Stomach (tissue), 19 donors: ENCODE measurements at places on chromosomes 4 and X. TPM values are rescaled to one million over a fixed set of nuclear protein-coding genes. Genes with fewer than 3 reads are reported as not detected.
A peak's percentile ranks its signal among the peaks of the same experiment; 100 is the strongest.

The GALNTL6 gene
- total RNA-seq: not detected

The SERTM2 gene
- 2.2 TPM for total RNA-seq

The C1GALT1C1 gene
- 39.3 TPM for total RNA-seq

The HMX1 gene
- total RNA-seq: not detected

The LARP7 gene
- 41.9 TPM for total RNA-seq

The PHKA1 gene
- total RNA-seq: 2.0 TPM

GRCh38 chr4:163681208-163681821 is 186.8 kb downstream of the TMA16 start:
- H3K4me3 ChIP-seq: no peak overlapping the region
- H3K36me3 ChIP-seq: no peaks in the 10 kb centered on the region
- no peak for DNase-seq
- H3K27ac ChIP-seq: no peak overlapping the region
- no peaks in the 10 kb centered on the region for H3K27me3 ChIP-seq
- H3K4me1 ChIP-seq: no peaks in the 10 kb centered on the region

- H3K4me1 ChIP-seq: no peaks in the 10 kb centered on the region
- H3K36me3 ChIP-seq: no peaks in the 10 kb centered on the region
- DNase-seq: no peak
Measured at GRCh38 chrX:146433771-146434170, 375.8 kb upstream of the CXorf51B start.

DNA sequence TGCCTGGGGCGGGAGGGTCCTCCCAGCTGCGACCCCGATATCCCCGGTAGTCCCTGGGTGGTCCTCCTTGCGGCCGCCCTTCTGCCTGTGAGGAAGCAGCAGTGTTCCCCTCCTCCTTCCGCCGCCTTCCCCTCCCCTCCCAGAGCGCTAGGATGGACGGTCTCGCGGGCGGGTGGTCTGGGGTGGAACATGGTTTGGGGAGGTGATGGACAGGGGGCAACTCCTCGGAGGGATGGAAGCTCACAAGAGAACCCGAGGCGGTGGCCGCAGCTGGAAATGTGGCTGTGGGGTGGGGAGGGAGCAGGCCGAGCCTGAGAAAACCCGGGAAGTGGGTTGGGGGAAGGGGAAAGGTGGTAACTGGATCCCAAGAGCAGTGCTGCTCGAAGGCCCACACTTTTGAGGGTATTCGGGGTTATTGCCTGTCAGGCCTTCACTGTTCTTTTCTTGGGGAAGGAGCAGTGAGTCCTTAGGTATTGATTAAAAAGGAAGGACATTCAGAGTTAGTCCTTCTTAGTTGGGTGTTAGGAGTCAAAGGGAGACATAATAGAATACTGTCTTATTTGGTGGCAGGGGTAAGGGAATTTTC is 581 bp downstream of the UBE2K start:
- H3K4me3 ChIP-seq: peak overlapping the region; percentile 60
- peak overlapping the region; percentile 96 for H3K27ac ChIP-seq
- H3K27me3 ChIP-seq: no peaks in the 10 kb centered on the region
- peaks cover 45% of the 10 kb centered on the region for H3K4me1 ChIP-seq

GRCh38 chr4:3303923-3304710 is 11.3 kb downstream of the RGS12 start:
- H3K4me3 ChIP-seq: peak overlapping the region; percentile 25
- H3K36me3 ChIP-seq: no peaks in the 10 kb centered on the region
- H3K27ac ChIP-seq: no peak overlapping the region
- H3K27me3 ChIP-seq: no peaks in the 10 kb centered on the region
- DNase-seq: no peak
- H3K4me1 ChIP-seq: peaks cover 85% of the 10 kb centered on the region

- no peak overlapping the region for H3K27ac ChIP-seq
- DNase-seq: no peak
- no peaks in the 10 kb centered on the region for H3K36me3 ChIP-seq
- no peak overlapping the region for H3K4me3 ChIP-seq
Measured at GRCh38 chr4:41022116-41022515, 192.2 kb downstream of the APBB2 start.

GRCh38 chr4:13640149-13640940 is 12.8 kb upstream of the BOD1L1 start:
- H3K4me1 ChIP-seq: peaks cover 6% of the 10 kb centered on the region
- H3K4me3 ChIP-seq: no peak overlapping the region
- H3K27ac ChIP-seq: no peak overlapping the region

DNA sequence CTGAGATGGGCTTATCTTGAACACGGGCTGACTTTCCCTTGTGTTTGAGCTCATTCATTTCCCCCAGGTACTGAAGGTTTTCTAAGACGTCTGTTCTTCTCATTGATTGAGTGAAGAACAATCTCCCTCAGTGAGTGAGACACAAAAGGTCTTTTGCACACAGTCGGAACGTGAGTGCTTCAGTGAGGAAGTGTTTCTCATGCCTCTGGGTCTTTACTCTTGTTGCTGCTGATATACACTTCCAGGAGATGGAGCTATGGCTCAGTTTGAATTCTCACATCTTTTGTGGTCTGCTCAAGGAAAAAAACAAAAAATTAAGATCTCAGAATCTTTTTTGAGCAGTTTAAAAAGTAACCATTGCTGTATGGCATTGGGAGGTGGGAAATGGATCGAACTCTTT is 981.9 kb upstream of the TENM3 start:
- H3K36me3 ChIP-seq: no peaks in the 10 kb centered on the region
- DNase-seq: no peak
- H3K4me1 ChIP-seq: no peaks in the 10 kb centered on the region

- H3K36me3 ChIP-seq: no peaks in the 10 kb centered on the region
- no peak overlapping the region for H3K4me3 ChIP-seq
- H3K27ac ChIP-seq: no peak overlapping the region
Measured at GRCh38 chrX:111519215-111519614, 7.8 kb downstream of the SERTM2 start.

GRCh38 chrX:107135049-107135964 is 16.7 kb upstream of the RBM41 start:
- H3K36me3 ChIP-seq: no peaks in the 10 kb centered on the region
- DNase-seq: peak; percentile 10
- no peaks in the 10 kb centered on the region for H3K4me1 ChIP-seq

- no peaks in the 10 kb centered on the region for H3K36me3 ChIP-seq
- no peaks in the 10 kb centered on the region for H3K4me1 ChIP-seq
- no peak for DNase-seq
- H3K4me3 ChIP-seq: no peak overlapping the region
Measured at GRCh38 chr4:132334081-132334480, 815.0 kb upstream of the PCDH10 start.

DNA sequence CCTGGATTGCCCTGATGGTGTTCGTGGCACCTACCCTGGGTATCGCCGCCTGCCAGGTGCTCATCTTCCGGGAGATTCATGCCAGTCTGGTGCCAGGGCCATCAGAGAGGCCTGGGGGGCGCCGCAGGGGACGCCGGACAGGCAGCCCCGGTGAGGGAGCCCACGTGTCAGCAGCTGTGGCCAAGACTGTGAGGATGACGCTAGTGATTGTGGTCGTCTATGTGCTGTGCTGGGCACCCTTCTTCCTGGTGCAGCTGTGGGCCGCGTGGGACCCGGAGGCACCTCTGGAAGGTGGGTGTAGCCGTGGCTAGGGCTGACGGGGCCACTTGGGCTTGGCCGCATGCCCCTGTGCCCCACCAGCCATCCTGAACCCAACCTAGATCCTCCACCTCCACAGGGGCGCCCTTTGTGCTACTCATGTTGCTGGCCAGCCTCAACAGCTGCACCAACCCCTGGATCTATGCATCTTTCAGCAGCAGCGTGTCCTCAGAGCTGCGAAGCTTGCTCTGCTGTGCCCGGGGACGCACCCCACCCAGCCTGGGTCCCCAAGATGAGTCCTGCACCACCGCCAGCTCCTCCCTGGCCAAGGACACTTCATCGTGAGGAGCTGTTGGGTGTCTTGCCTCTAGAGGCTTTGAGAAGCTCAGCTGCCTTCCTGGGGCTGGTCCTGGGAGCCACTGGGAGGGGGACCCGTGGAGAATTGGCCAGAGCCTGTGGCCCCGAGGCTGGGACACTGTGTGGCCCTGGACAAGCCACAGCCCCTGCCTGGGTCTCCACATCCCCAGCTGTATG is 1.8 kb downstream of the AVPR2 start:
- no peak overlapping the region for H3K27ac ChIP-seq
- no peak for DNase-seq
- no peaks in the 10 kb centered on the region for H3K27me3 ChIP-seq
- no peak overlapping the region for H3K4me3 ChIP-seq
- peaks cover 5% of the 10 kb centered on the region for H3K36me3 ChIP-seq
- peaks cover 18% of the 10 kb centered on the region for H3K4me1 ChIP-seq

DNA sequence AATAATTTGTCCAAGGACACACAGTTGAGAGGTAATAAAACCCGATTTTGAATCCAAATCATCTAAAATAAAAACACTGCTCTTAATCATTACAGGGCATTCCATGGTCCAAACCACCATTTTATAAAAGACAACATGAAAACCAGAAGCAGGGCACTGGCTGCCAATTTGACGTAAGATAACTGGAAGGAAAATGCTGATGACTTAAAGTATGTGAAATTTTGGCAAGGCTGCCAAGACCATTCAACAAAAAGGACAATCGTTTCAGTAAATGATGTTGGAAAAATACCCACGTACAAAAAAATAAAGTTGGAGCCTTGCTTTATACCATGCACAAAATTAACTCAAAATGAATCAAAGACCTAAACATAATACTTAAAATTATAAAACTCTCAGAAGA is 344.4 kb downstream of the RAPGEF2 start:
- DNase-seq: no peak
- H3K27me3 ChIP-seq: no peaks in the 10 kb centered on the region
- H3K4me3 ChIP-seq: no peak overlapping the region
- H3K36me3 ChIP-seq: no peaks in the 10 kb centered on the region
- no peak overlapping the region for H3K27ac ChIP-seq

DNA sequence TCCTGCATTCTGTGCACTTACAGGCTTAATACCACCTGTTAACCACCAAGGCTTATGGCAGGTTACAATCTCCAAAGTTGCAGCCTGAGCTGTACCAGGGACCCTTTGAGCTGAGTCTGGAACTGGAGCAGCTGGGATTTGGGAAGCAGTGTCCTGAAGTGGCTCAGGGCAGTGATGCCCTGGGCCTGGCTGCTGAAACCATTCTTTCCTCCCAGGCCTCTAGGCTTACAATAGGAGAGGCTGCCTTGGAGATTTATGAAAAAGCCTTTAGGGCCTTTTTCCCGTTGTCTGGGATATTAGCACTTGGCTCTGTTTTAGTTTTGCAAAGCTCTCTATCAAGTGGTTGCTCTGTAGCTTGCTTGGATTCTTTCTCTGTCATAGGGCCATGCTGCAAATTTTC is 154.3 kb upstream of the CASK start:
- no peak overlapping the region for H3K4me3 ChIP-seq
- no peaks in the 10 kb centered on the region for H3K36me3 ChIP-seq
- no peaks in the 10 kb centered on the region for H3K4me1 ChIP-seq
- no peak for DNase-seq

DNA sequence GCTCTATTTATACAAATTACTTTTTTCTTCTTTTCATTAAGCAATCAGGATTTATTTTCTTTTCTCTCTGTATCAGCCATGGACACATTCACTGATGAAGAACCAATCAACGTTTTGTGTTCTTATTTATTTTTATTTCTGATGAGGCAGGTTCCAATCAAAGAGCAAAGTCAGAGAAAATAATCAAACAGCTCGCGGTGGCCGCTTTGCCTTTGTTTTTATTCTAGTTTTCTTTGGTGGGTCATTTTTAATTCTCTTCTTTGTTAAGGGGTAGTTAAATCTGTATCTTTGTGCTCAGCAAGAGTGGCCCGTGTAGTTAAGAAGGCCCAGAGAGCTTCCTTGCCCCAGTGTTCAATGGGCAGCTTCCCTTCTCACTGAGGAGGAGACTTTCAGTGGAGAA is 71.4 kb downstream of the FBXO8 start:
- no peak overlapping the region for H3K4me3 ChIP-seq
- H3K4me1 ChIP-seq: peaks cover 12% of the 10 kb centered on the region
- no peaks in the 10 kb centered on the region for H3K36me3 ChIP-seq
- H3K27ac ChIP-seq: no peak overlapping the region
- no peak for DNase-seq
- peaks cover 98% of the 10 kb centered on the region for H3K27me3 ChIP-seq

DNA sequence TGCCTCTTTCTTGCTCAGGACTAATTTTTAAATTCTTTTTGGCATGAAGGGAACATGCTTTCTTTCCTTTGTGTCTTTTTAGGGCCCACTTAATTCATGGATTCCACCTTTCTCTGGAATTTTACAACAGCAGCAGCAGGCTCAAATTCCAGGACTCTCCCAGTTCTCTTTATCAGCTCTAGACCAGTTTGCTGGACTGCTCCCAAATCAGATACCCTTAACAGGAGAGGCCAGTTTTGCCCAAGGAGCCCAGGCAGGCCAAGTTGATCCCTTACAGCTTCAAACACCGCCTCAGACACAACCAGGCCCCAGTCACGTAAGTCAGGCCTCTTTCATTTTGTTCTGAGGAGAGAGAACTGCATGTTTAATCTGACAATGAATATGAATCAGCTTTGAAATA is 2.3 kb downstream of the ODAM start:
- H3K4me3 ChIP-seq: no peak overlapping the region
- DNase-seq: peak; percentile 83
- H3K4me1 ChIP-seq: peaks cover 5% of the 10 kb centered on the region
- H3K27ac ChIP-seq: peak overlapping the region; percentile 40

DNA sequence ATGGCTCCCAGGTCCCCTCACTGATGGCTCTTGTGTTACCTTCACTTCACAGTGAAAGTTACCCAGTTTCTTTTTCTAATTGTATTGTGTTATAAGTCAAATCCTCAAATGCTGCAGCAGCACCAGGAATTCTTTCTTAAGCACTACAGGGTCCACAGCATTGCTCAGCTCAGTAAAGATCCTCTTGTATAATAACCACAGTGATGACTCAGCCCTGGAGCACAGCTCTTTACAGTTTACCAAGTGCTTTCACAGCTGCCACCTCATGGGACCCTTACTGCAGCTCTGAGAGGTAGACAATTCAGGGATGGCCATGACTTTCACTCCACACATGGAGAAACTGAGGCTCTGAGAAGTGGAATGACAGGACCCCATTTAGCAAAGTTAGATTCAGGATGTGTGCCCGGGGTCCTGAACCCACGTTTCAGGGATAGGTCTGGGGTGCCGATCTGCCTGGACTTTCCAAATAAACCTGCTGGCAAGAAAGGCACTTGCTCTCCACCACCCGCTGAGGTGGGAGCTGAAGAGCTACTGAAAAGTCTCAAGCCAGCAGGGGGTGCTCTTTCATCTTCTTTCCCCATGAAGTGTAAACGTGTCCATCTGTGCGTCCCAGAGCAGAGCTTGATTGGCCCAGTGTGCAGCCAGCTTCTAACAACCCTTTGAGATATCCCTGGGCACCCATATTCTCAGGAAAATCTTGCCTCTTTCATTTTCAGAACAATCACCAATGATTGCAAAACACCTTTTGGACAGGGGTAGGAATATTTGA is 35.7 kb upstream of the GABRQ start:
- no peaks in the 10 kb centered on the region for H3K4me1 ChIP-seq
- no peak overlapping the region for H3K4me3 ChIP-seq
- H3K36me3 ChIP-seq: no peaks in the 10 kb centered on the region
- no peak for DNase-seq
- H3K27ac ChIP-seq: no peak overlapping the region
